ENCODE measurements at places on chromosomes 4 and X.
A peak's percentile ranks its signal among the peaks of the same experiment; 100 is the strongest.

GRCh38 chrX:7570432-7571029, 272.4 kb upstream of the VCX start:
- DNase-seq, result no peak

GRCh38 chr4:143186649-143187048, 1.9 kb downstream of the USP38 start:
- DNase-seq, result no peak

- DNase-seq, result no peak
Measured at GRCh38 chr4:145337391-145337790, 144.3 kb upstream of the SMAD1 start.

DNA sequence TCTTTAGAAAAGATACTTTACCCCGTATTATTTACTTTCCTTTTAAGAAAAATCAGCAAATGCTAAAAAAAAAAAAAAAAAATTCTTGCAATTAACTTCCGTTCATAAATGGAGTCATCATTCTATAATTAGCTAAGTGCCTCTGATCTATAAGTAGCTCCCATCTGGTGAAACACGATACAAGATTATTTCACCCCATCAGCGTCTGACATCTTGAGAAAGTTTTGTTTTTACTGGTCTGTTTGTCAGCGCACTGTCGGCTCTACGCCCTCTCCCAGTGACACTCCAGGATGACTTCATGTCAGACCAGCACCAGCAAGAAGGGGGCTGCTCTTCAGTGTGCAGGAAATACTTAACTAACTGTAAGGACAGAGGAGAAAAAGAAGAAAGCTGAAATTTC, 108.3 kb downstream of the AFAP1 start:
- peak; percentile 66 for DNase-seq

GRCh38 chrX:21529771-21530170, 128.4 kb downstream of the KLHL34 start:
- DNase-seq, result no peak

- DNase-seq, result no peak
Measured at GRCh38 chr4:93879919-93880318, 51.4 kb downstream of the ATOH1 start.

DNA sequence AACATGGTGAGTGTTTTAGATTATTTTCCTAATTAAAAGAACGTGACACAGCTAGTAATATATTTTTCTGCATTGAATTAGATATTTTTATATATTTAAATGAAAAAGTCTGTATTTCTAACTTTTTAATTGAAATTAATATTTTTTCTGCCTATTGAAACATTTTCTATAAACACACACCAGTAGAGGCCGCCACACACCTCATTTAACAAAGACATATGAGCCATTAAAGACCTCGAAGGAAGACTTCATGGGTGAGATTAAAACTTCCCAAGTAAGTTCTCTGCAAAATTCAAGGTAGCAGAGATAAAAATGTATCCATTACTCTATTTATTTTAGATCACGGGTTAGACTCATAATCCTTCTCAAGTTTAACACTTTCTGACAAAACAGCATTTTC, 8.3 kb downstream of the SLITRK2 start:
- DNase-seq, result no peak

DNA sequence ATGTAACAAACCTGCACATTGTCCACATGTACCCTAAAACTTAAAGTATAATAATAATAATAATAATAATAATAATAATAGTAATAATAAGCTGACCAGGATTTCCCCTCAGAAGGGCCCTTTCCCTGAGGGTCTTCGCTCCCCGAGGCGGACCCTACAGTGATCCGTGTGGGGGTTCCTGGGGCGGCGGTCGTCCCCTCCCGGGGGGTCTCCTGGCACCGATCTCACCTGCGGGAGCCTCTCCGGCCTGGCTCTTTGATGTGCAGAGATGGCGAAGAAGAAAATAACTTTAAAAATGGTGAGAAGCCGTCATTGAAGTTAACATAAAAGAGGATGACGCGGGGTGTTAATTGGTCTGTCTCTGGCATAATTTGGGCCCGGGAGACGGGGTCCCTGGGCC, 48.2 kb upstream of the PPP2R3B start:
- DNase-seq, result no peak

DNA sequence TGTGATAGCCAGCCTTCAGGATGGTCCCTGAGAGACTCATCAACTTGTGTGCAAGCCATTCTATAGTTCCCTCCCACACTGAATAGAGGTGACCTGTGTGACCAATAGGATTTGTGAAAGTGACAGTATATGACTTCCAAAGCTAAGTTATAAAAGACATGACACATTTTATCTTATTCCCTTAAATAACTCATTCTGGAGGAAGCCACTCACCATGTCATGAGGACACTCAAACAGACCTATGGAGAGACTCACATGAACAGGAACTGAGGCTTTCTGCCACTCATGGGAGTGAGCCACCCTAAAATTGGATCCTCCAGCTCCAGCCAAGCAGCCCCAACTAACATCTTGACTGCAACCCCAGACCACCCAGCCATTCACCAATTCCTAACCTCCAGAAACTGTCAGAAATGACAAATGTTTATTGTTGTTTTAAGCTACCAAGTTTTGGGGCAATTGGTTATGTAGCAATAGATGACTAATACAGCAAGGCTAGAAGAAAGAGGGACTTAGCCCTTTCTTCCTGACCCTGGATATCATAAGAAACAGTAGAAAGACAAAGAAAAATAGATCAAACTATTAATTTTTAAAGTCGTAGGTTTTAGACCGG, 9.0 kb upstream of the CHIC2 start:
- no peak for DNase-seq

DNA sequence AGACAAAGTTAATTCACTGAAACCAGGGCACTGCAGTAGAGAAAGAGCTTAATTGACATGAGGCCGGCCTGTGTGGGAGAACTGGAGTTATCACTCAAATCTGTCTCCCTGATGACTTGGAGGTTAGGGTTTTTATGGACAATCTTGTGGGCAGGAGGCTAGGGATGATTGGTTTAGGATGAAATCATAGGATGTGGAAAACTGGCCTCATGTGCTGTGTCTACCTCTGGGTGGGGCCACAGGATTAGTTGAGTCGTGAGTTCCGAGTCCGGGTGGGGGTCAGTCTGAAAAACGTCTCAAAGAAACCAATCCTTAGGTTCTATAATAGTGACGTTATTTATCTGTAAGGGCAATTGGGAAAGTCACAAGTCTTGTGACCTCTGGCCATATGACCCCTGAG, 68.1 kb downstream of the UCHL1 start:
- no peak for DNase-seq

DNA sequence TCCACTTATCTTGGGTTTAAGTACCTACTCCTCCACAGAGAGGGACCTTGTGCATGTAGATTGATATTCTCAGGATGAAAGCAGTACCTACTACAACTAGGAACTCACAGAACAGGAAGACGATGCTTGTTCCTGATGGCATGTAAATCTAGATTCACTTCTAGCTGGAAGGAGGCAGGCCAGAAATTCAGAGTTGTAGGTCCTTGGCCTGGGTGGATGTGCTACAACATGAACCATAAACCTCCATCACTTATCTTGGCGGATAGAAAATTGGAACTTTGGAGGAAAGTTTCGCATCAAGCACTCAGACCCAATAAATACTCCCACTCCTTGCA, 9.3 kb upstream of the SMIM20 start:
- DNase-seq, result no peak

GRCh38 chrX:39736216-39737211, 361.2 kb downstream of the BCOR start:
- DNase-seq, result no peak

DNA sequence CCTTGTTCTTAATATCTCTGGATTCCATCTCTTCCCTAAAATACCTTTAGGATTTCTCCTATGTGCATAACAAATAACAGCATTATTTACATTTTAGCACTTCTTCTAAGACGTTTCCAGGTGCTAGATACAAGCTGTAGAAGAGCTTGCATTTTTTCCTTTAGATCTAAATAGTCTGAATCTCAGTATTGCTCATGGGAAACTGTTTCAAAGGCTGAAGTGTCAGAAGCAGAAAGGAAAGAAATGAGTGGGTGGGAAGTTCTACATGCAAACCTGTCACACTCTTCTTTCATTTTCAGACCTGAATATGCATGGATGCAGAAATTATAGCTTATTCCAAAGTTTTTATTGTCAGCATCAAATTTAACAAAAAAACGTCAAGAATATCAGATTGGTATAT, 41.8 kb downstream of the FGF13 start:
- DNase-seq, result no peak

GRCh38 chr4:76523593-76523992, 88.6 kb downstream of the SHROOM3 start:
- DNase-seq, result no peak

GRCh38 chr4:10006231-10006600, 15.1 kb downstream of the SLC2A9 start:
- DNase-seq, result no peak
